ENCODE measurements at places on chromosomes 16 and 17.

- DNase-seq: no peak
These were observed 23.1 kb upstream of the SDK2 start for GRCh38 chr17:73667181-73667959.

GRCh38 chr17:69430488-69430887, 16.0 kb downstream of the MAP2K6 start:
- DNase-seq: no peak

- DNase-seq: no peak
These were observed 73.4 kb downstream of the HELZ start for GRCh38 chr17:67171560-67171959.

DNA sequence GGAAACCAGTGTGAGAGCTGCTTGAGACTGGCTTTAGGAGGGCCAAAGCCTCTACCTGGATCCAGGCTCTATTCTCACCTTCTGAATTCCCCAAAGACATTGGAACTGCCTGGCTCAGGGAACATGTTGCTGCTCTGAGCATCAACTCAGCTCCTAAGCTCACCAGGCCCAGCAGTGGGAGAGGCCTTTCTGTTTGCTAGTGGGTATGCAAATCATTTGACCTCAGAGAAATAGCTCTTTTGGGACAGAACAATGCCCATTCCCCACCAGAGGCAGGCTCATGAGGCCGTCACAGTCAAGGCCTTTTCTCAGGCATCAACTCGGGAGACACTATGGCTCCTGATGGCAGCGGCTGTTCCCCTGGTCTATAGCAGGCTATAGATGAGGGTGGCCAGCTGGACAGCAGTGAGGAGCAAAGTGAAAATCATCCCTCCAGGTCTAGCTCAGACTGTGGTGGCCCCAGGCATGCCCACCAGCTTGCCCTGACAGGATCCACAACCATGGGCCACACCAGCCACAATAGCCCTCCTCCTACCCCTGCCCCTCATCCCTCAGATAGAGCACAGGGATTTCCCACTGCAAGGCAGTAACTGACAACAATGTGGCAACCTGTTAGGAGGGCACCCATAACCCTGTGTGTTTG, 30.4 kb upstream of the GFOD2 start:
- no peak for DNase-seq

DNA sequence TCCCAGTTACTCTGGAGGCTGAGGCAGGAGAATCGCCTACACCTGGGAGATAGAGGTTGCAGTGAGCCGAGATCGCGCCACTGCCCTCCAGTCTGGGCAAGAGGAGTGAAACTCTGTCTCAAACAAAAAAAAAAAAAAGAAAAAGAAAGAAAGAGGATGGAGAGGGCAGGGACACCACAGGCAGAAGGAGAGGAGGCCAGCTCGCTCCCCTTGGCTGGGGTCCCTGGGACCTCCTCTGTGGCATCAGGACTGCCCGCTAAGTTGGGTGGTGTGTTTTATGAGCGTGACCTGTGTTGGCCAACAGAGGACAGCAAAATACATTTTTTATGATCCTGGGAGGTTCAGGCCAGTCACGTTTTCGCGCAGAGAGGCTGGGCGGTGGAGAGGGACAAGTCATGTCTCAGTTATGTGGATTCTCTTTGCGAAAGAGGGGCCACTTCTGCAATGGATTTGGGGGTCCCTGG, 229.6 kb downstream of the MRTFB start:
- no peak for DNase-seq

GRCh38 chr16:9033125-9033830, 58.2 kb upstream of the HAPSTR1 start:
- no peak for DNase-seq

DNA sequence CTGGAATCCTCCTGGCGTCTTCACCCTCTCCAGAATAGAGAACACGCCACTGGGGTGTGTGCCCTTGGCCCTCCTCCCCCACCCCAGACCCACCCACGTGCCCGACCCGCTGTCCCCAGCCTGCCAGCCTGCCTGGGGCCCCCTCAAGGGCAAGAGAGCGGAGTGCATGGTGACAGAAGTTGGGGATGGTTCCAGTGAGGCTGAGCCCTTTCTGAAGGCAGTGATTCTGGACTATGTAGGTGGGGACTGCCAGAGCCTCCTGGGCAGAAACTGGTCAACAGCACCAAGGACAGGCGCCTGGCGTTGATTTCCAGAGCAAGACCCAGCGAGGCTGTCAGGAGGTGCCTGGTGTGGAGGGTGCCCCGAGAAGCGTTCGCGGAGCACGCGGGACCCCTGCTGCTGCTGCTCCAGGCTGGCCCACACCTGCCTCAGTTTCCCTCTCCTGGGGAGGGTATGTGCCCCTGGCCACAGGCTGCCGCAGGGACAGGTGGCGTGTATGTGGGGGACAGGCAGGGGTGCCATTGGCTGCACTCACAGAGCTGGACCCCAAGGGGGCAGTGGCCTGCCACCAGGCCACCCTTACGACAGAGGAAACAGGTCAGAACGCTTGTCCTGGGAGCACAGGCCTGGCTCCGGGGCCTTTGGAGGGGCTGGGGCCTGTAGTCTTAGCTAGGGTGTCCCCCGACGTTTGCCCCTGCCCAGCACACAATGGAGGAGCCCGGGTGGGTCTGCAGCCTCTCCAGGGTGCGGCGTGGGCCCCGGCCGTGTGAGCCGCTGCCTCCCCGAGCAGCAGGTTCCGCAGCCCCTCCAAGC, 1.2 kb downstream of the SSTR5 start:
- no peak for DNase-seq

- no peak for DNase-seq
These were observed 9.6 kb downstream of the IL32 start for GRCh38 chr16:3074860-3075522.
